ENCODE measurements at places on chromosomes 13 and 19. TPM values are rescaled to one million over a fixed set of nuclear protein-coding genes. Genes with fewer than 3 reads are reported as not detected.

Gene AP1M2
- not detected for total RNA-seq

Gene COX7A1
- total RNA-seq, result 8.3 TPM

Gene TMEM59L
- total RNA-seq, result 4.6 TPM

Gene OR7C1
- not detected for total RNA-seq

Gene CYP2A7
- not detected for total RNA-seq

Gene SLITRK1
- total RNA-seq, result not detected

Gene PGPEP1
- 82.7 TPM for total RNA-seq

Gene KANK3
- 0.15 TPM for total RNA-seq

Measured in smooth muscle cell of trachea (primary cell).